ENCODE measurements at places on chromosomes 1 and 21.

DNA sequence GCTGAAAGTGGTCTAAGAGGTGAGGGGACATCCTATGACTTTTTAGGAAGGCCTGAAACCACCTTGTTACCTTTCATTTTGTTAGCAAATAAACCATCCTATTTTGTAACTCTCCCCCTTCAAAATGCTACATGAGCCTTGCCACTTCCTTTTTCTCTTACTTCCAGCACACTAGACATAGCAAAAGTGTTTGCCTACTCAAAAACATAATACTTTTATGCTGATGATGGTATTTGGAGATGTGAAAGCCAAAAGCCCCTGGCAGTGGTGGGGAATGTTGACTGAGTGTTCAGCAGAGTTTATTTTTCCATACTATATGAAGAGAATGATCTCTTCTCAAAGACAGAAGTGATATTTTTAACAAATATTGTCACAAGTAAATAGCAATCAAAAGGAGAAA lies 134.2 kb downstream of the EDEM3 start:
- no peak for DNase-seq

GRCh38 chr1:61433646-61434045 lies 291.3 kb downstream of the TM2D1 start:
- DNase-seq: no peak

DNA sequence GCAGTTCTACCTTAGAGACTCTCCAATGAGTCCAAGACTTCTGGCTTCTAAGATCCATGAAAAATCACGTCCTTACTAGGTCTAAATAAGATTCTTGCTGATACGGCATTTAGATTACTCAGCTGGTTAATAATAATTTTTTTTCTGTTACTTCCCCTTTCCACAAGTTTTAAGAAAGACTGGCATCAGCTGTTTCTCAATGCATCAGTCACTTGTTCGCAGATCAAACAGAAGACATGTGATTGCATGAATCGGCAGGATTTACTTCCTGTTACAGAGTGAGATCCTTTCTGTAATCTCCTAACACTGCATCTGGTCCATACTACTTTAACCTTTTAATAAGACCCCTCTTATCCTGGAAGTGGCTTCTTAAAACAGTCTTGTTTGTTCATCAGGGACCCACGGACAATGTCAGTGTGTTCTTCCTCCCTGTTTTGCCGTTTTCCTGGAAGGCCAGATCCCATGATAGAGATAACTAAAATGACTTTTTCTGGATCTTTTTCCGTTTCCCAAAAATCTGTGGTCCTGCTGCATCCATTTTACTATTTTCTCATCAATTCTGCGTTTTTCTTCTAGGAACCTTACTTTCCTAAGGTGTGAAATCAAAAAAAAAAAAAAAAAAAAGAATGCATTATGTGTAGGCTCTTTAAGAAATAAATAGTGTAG lies 6.1 kb downstream of the NPL start:
- no peak for DNase-seq

GRCh38 chr21:45056917-45057560 lies 17.3 kb upstream of the ADARB1 start:
- no peak for DNase-seq

GRCh38 chr1:31733389-31734219 lies 29.8 kb upstream of the COL16A1 start:
- no peak for DNase-seq

DNA sequence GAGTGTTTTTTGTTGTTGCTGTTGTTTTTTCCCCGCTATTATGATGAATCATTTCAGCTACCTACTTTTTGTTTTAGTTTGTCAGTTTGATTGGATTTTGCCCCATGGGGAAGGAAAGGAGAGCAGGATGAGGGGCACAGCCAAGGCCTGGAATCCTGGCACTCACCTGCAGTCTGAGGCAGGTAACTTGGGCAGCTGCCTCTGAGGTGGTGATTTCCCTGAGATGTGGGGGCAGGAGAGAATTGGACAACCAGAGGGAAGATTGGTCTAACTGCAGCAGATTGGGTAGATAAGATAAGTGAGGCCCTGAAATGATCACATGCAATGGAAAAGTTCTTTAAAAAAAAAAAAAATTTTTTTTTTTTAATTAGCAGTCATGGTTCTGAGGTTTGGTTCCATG lies 1.5 kb upstream of the LAX1 start:
- DNase-seq: no peak

GRCh38 chr1:89873770-89874169 lies 52.9 kb downstream of the LRRC8D start:
- no peak for DNase-seq

- DNase-seq: no peak
Measured at GRCh38 chr1:87951852-87952251, 623.2 kb downstream of the LMO4 start.

GRCh38 chr1:19310061-19310460 lies 1.9 kb downstream of the AKR7A2 start:
- no peak for DNase-seq

GRCh38 chr1:207565546-207566468 lies 69.8 kb downstream of the CR1 start:
- DNase-seq: no peak

GRCh38 chr1:66752000-66752592 lies at the start of gene DYNLT5:
Gene DYNLT5 (plus strand): TSS chr1:66752459. CDS start chr1:66754659, 2,200 bp downstream.
- DNase-seq: no peak

DNA sequence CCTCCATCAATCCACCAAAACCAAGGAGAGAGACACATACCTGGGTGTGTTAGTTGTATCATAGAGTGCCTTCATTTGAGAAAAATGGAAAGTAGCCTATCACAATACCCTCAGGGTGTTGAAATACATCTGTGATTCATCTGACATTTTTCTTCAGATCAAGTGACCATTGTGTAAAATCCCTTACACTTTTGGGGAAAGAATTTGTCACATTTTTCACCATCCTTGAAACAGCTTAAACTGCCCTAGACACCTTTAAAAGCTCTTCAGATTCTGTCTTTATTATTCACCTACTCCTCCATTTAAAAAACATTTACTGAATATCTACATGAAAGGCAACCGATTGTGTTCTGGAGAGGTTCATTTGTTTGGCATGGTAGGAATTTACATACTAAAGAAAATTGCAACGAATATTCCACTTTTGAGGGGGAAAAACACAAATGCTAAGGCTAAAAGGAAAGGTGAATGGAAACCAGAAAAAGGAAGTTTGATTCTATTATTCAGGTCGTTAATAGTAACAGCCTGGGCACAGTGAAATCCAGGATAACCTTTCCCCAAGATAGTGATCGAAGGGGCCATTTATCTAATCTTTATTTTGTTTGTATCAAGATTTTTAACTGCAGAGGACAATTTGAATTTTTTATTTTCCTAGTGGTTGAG lies 70.4 kb upstream of the SAMSN1 start:
- DNase-seq: no peak

- DNase-seq: no peak
Measured at GRCh38 chr1:113508364-113509164, 118.2 kb downstream of the MAGI3 start.

Measured in NCI-H146 (cell line).